NCI-H526 treated with DMSO at 0.1 percent for 48 hours (cell line): ENCODE measurements at places on chromosomes 7 and 10.

DNA sequence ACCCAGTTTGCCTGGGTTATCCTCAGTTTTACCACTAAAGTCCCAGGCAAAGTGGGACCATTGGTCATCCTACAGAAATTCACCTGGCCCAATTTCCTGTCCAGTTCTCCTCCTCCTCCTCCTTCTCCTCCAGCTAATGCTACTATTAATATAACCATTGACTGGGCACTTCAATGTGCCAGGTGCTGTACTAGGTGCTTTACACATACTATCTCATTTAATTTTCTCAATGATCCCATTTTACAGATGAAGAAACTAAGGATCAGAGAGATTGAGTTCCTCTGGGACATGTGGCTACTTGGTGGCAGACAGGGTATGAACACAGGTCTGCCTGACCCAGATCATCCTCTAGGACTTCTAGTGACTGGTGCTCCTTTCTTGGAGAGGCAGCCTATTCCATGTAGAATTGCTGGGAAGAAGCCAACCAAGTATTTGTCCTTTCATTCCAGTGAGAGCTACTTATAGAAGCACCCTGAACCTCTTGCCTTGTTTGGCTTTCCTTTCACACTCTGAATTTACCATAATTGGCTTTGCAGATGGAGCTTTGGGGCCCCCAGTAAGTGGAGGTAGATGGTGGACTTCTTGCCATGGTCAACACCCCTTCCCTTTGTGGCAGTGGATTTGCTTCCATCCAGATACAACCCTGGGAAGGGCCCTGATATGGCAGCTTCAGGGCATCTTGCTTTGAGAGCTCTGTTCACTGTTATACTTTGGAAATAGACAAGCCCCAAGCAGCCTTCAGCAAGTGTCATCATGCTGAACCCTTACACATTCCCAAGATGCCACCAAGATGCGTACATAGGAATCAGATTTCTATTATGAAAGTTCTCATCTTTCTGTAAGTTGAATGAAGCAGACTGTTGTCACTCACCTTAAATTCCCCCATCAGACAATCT is 78.7 kb downstream of the MYOF start:
- no peak for DNase-seq

DNA sequence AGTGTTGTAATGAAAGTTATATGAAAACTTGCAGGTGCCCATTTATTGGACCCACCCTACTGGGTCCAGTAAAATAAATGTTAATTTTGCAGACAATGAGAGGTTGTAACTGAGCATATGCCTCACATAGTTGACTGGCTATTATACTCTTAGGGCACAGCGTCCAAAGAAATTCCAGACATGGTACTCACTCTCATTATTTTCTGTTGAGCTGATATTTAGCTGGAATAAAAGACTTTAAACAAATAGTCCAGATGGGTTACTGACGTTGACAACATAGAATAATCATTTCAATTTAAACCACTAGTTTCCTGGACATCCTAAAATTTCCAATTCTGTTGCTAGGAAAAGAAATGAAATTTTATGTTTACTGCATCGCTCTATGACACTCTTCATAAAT is 174.5 kb downstream of the ZNF365 start:
- no peak for DNase-seq

DNA sequence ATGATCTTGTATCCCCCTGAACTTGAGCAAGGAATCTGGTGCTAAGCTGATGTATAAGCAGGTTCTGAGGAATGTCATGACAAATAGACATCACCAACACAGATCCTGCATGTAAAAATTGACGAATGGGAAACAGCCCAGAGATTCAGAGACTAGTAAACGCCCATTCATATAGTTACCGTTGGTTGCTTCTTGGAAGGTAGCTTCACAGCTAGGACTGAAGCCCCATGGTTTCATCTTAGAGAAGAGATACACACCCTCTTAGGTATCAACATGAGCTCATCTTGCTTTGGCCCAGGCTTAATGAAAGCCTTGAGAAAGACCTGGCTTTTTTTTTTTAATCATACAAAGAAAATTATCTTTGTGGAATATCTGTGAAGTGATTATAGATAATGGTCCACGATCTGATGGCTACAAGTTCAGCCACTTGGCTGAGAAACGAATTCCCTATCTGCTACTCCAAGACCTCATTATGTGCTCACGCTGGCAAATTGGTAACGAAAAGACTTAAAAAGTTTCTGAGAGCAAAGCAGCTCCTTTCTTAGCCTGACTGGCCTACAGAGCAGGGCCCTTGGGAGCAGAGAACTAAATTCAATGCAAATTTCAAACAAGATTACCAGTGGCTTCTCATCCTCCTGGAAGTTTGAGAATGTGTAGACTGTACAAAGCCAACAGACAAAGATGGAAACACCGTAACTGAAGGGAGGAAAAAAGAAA is 181.1 kb downstream of the NRP1 start:
- DNase-seq: no peak

DNA sequence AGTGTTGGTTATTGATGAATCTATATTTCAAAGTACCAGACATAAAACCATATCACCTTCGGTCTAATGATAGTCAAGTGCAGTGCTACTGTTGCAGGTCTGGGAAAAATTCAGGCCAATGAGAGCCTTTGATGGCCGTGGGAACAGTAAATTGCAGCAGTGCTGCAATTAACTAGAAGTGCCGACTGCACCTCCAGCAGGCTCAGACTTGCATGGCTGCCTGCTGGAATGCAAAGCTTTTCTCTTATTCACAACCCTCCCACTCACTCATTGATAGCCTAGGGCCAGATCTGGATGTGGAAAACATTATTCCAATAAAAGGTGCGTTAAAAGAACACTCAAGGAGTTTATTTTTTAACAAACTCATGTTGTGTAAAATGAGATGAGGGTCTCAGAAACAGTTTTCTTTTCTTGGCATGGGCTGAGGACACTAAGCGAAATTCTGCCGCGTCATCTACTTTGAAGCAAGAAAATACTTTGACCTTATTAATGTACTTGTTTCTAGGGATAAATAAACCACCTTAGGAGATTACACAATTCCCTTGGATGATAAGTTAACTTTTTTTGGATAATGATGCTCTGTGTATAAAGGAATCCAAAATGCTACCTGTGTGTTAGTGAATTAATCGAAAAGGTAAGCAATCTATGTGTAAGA is 17.1 kb downstream of the PLXDC2 start:
- no peak for DNase-seq

GRCh38 chr10:94353336-94353735 is 9.4 kb downstream of the NOC3L start:
- DNase-seq: no peak
